Naive thymus-derived CD4-positive, alpha-beta T cell (primary cell): ENCODE measurements at places on chromosomes 6 and 20. TPM values are rescaled to one million over a fixed set of nuclear protein-coding genes. Genes with fewer than 3 reads are reported as not detected.

CRISP2 gene
- not detected in 2 replicates for total RNA-seq

NFYA gene
- 62.5 TPM for total RNA-seq

HSPA1L gene
- 3.6 and 3.7 TPM in 2 replicates for total RNA-seq

PLCB4 gene
- not detected for total RNA-seq

MEI4 gene
- 0.05 TPM for total RNA-seq
